ENCODE measurements at places on chromosomes 12 and 14. TPM values are rescaled to one million over a fixed set of nuclear protein-coding genes. Genes with fewer than 3 reads are reported as not detected.

Gene MIP
- total RNA-seq: not detected

Gene OR4N2
- not detected for total RNA-seq

DNA sequence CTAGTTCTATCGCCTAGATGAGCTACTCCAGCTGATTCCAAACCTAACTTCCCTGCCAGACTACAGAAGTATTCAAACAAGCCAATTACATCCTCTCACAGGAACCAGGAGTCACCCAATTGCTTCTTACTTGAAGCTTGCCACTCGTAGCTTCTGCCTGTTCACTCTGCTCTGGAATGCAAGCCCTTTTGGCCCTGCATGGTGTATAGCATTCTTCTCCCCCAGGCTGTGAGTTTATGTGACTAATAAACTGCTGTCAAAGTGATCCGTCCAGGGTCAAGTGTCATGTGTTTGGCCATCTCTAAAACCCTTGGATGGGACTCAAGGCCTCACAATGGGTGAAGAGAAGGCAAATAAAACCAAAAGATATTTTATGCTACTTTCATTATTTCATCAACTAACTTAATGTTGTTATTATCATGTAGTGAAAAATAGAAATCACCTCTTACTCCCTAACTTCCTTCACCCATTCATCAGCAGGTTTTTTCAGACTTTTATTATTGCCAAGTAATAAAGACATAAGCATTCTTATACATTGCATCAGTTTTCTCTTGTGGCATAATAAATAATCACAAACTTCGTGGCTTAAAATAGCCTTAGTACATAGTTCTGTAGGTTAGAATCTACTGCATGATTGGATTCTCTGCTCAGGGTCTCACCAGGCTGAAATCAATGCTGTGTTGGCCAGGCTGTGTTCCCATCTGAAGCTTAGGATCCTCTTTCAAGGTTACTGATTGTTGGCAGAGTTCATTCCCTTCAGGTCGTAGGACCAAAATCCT, 1981.7 kb upstream of the FLRT2 start:
- no peak overlapping the region for H3K4me3 ChIP-seq
- no peaks in the 10 kb centered on the region for H3K36me3 ChIP-seq
- H3K4me1 ChIP-seq: peaks cover 7% of the 10 kb centered on the region
- no peak overlapping the region for H3K27ac ChIP-seq
- H3K27me3 ChIP-seq: no peaks in the 10 kb centered on the region
- no peak for DNase-seq

Gene MYO1H
- total RNA-seq: not detected

DNA sequence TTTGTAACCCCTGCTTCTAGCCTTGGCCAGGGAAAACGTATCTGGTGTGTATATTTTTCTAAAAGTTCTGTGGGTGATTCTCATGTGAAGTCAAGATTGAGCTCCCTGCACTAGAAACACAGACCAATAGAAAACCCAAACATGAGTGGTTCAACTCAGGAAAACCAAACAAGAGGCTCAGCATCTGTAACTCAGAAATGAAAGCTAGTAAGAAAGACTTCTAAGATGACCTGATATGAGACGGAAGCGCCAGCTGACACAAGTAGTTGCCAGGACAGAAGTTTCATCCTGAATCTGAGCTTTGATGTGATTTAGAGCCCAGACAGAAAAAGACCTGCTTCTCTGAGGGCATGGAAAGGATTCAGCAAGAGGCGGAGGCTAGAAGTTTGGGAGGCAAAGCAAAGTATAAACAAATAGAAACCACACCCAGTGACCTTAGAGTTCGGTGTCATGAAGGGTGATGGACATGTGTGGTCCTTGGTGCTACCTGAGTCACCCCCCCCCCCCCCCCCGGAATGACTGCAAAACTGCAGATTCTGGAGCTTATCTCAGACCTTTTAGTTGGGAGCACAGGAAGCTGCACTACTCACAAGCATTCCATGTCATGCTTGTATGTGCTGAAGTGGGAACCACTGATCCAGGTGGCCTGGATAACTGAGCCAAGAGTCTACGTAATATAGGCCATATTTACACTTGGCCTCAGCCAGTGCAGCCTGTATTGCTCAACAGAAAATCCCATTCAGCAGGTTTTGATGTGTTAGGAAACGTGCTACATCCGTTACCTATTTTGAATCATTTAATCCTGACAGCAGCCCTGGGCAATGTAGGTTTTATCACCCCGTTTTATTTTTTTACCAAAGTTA, 191.3 kb downstream of the ANO6 start:
- H3K27me3 ChIP-seq: no peaks in the 10 kb centered on the region
- peaks cover 90% of the 10 kb centered on the region for H3K36me3 ChIP-seq
- no peak overlapping the region for H3K4me3 ChIP-seq
- peak overlapping the region; percentile 30 for H3K27ac ChIP-seq
- peaks cover 16% of the 10 kb centered on the region for H3K4me1 ChIP-seq

DNA sequence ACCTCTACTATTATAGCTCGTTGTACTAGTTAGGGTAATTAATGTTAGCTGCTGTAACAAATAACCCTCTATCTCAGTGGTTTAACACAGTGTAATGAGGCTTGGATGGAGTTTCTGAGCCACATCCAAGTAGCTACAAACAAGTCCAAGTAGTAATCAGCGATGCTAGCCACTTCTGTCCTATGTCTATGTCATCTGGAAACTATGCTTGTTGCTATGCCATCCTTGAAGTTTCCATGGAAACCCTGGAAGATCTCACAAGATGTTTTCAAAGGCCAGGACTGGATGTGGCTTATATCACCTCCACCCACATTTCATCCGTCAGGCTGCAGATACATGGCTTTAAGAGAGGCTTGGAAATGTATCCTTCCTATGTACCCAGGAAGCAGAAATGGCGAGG, 422.1 kb downstream of the AACS start:
- no peak for DNase-seq
- no peak overlapping the region for H3K27ac ChIP-seq
- no peaks in the 10 kb centered on the region for H3K36me3 ChIP-seq
- no peaks in the 10 kb centered on the region for H3K4me1 ChIP-seq

Gene DEPDC4
- total RNA-seq: 0.34 TPM

DNA sequence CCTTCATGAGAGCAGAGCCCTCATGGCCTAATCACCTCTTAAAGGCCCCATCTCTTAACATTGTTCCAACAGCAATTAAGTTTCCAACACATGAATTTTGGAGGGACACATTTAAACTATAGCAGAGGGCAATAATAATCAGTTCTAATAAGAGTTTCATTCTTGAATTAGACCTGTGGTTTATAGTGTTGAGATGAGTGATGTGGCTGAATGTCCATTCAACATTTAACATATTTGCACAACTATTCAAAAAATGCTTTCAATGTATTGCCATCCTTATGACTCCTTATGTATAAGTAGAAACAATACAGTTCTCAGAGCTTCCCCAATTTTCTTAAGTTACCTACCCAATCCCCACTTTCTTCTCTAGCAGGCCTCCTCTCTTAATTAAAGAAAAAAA, 21.5 kb downstream of the KLHL28 start:
- H3K36me3 ChIP-seq: peaks cover 37% of the 10 kb centered on the region
- H3K27ac ChIP-seq: no peak overlapping the region
- no peak for DNase-seq
- H3K4me3 ChIP-seq: no peak overlapping the region

- no peak overlapping the region for H3K27ac ChIP-seq
- no peaks in the 10 kb centered on the region for H3K36me3 ChIP-seq
- no peaks in the 10 kb centered on the region for H3K27me3 ChIP-seq
- no peaks in the 10 kb centered on the region for H3K4me1 ChIP-seq
- peak; percentile 1 for DNase-seq
These were observed 410.9 kb downstream of the EGLN3 start for GRCh38 chr14:33539918-33540357.

Gene GALNT9
- total RNA-seq: 0.50 TPM

- H3K27me3 ChIP-seq: no peaks in the 10 kb centered on the region
- no peaks in the 10 kb centered on the region for H3K36me3 ChIP-seq
- H3K4me1 ChIP-seq: no peaks in the 10 kb centered on the region
- DNase-seq: no peak
These were observed 25.4 kb downstream of the FAM222A start for GRCh38 chr12:109738878-109739665.

- DNase-seq: no peak
- no peak overlapping the region for H3K4me3 ChIP-seq
- no peak overlapping the region for H3K27ac ChIP-seq
- H3K27me3 ChIP-seq: no peaks in the 10 kb centered on the region
- H3K36me3 ChIP-seq: no peaks in the 10 kb centered on the region
- peaks cover 9% of the 10 kb centered on the region for H3K4me1 ChIP-seq
These were observed 3.7 kb downstream of the KERA start for GRCh38 chr12:91053951-91054715.

GRCh38 chr12:102542816-102543440, 62.6 kb upstream of the IGF1 start:
- H3K27me3 ChIP-seq: no peaks in the 10 kb centered on the region
- H3K4me1 ChIP-seq: no peaks in the 10 kb centered on the region
- no peak overlapping the region for H3K4me3 ChIP-seq
- H3K27ac ChIP-seq: no peak overlapping the region

GRCh38 chr12:31651893-31652521, 7.5 kb upstream of the ETFBKMT start:
- H3K36me3 ChIP-seq: no peaks in the 10 kb centered on the region
- peaks cover 13% of the 10 kb centered on the region for H3K4me1 ChIP-seq
- no peak overlapping the region for H3K4me3 ChIP-seq
- no peak overlapping the region for H3K27ac ChIP-seq

Gene GPR65
- 0.57 TPM for total RNA-seq

Measured in esophagus muscularis mucosa (tissue), 4 donors.